Natural killer cell treated with Interleukin-12 subunit alpha and Interleukin-12 subunit beta and Interleukin-15 and Interleukin-18, amount 100 ng/mL, for 72 hours (primary cell): ENCODE measurements at places on chromosomes 1 and 21. TPM values are rescaled to one million over a fixed set of nuclear protein-coding genes. Genes with fewer than 3 reads are reported as not detected.

DNA sequence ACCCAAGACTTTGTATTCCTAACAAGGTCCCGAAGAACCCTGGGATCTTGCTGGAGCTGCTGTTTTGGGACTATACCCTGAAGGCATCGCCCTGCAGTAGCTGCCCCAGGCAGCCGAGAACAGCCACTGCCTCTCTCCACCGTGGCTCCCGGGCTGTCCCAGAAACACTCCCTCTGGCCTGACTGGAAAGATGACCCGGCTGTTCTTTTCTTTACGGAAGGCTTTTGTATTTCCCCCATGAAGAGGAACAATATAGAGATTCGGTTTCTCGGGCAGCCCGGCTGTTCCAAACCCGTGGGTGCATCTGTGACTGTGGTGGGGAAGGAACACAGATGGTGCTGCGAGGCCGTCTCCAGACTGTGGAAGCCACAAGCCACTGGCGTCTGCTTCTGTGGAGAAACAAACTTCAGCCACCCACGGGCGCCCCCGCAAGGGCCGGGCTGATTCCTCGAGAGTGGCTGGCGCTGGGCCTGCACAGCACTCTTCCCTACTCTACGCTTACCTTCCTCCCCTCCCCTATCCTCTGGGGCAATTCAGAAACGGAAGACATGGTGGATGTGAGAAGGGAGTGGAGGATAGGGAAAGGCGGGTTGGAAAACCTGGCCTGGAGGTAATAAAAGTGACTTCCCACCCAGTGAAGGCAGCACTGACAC is 33.7 kb upstream of the VASH2 start:
- peaks cover 38% of the 10 kb centered on the region for H3K27me3 ChIP-seq
- no peak for DNase-seq
- H3K36me3 ChIP-seq = no peaks in the 10 kb centered on the region
- H3K4me3 ChIP-seq = no peak overlapping the region
- no peak overlapping the region for H3K27ac ChIP-seq

DNA sequence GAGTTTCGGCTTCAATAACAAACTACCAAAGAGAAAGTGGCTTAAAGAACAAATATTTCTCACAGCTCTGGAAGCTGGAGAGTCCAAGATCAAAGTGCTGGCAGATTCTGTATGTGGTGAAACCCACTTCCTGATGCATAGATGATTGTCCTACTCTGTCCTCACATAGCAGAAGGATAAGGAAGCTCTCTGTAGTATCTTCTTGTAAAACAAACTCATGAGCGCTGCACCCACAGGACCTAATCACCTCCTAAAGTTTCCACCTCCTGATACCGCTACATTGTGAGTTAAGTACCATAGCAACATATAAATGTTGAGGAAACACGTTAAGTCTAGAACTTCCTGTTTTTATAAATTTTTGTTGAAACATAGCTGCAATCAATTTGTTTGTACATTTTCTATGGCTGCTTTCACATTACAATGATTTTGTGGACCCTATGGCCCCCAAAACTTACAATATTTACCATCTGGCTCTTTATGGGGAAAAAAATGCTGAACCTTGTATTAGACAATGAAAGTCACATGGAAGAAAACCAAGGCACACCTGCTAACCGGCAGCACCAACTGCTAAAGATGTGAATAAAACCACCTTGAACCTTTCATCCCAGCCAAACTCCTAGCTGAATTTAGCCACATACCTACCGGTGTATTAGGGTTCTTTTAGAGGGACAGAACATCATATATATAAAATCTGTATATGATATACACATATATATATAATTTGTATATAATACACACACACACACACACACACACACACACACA is 1423.4 kb downstream of the NCAM2 start:
- no peak overlapping the region for H3K27ac ChIP-seq
- no peak overlapping the region for H3K4me3 ChIP-seq
- no peaks in the 10 kb centered on the region for H3K4me1 ChIP-seq
- no peaks in the 10 kb centered on the region for H3K27me3 ChIP-seq
- DNase-seq = no peak

The DNAJC28 gene
- total RNA-seq = 0.86 TPM

The TLR5 gene
- total RNA-seq = 0.38 TPM

The ASCL5 gene
- not detected for total RNA-seq

DNA sequence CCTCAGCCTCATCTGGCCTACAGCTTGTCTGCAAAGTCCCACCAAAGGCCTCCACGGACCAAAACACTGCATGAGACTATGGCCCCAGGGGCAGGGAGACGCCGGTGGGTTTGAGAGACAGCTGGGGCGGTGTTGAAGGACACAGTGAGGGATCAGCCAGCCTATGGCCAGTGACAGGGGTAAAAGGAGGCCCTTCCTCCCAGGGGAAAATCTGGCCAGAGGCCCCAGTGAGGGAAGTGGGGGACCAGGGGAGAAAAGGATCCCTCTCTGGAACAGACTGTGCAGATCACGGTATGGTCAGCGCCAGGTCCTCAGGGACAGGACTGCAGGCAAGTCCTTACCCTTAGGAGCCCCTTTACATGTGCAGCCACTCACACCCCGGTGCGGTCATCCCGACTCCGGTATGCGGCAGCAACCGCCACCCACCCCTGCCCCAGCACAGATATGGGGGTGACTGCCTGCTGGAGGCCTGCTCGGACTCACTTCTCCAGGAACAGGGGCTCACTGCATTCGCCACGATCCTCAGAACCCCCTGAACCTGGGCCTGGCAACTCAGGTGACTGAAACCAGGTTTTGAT is 1.3 kb downstream of the CERS2 start:
- no peaks in the 10 kb centered on the region for H3K27me3 ChIP-seq
- no peaks in the 10 kb centered on the region for H3K36me3 ChIP-seq
- peak overlapping the region; percentile 93 for H3K27ac ChIP-seq
- peak overlapping the region; percentile 88 for H3K4me3 ChIP-seq
- no peak for DNase-seq

DNA sequence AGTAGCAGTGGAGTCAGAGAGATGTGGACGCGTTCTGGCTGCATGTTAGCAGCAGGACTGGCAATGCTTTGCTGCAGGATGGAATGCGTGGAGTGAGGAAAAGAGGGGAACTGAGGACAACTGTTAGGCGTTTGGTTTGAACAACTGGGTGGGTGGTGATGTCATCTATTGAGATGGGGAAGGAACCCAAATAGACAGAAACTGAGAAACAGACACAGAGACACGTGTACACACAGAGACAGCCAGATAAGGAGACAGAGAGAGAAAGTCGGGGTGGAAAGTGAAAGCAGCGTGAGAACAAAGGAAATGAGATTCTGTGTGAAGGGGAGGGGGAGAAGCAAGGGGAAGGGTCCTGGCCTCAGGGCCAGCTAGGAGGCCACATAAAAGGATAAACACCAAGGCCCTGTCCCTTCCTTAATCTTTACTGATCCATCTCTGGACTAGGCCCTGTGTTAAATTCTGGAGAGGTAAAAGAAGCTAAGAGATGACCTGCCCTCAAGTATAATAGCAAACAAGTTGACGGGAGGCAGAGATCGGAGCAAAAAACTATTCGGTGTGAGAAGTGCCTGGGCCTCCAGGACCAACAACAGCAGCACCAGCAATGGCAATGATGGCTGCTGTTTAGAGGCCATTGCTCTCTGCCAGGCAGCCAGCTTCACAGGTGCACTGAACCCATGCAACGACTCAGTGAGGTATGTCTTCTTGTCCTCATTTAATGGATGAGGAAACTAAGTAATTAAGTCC is 31.6 kb downstream of the VWA5B1 start:
- H3K27me3 ChIP-seq = peaks cover 36% of the 10 kb centered on the region
- peak overlapping the region; percentile 67 for H3K4me3 ChIP-seq
- no peak for DNase-seq
- H3K27ac ChIP-seq = peak overlapping the region; percentile 37
- peaks cover 8% of the 10 kb centered on the region for H3K4me1 ChIP-seq

The OR6K3 gene
- not detected for total RNA-seq

GRCh38 chr1:114088392-114089299 is 65.0 kb downstream of the SYT6 start:
- DNase-seq = peak; percentile 69
- H3K36me3 ChIP-seq = no peaks in the 10 kb centered on the region
- H3K27me3 ChIP-seq = peaks cover 15% of the 10 kb centered on the region
- H3K4me3 ChIP-seq = peak overlapping the region; percentile 13
- H3K4me1 ChIP-seq = peaks cover 32% of the 10 kb centered on the region

The LEFTY2 gene
- not detected for total RNA-seq

The NR1I3 gene
- total RNA-seq = not detected

DNA sequence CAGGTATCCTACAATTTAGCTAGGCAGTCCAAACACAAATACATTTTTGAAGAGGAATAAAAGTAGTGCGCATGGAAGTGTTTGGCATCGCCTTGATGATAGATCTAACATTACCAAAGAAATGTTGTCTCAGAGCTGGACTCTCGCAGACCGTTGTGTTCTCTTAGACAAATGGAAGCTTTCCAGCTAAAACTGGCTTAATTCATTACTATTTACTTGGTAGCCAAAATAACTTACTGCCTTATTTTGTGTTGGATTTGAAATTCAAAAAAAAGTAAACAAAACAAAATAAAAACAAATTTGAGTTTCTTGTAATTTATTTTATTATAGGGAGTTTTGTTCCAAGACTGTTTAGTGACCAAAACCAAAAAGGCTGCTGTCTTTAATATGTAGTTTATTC is 51.6 kb downstream of the PDE4B start:
- H3K4me1 ChIP-seq = no peaks in the 10 kb centered on the region
- no peak overlapping the region for H3K27ac ChIP-seq
- H3K36me3 ChIP-seq = no peaks in the 10 kb centered on the region
- H3K27me3 ChIP-seq = no peaks in the 10 kb centered on the region
- no peak for DNase-seq
- H3K4me3 ChIP-seq = no peak overlapping the region

The ANGPTL1 gene
- total RNA-seq = not detected

DNA sequence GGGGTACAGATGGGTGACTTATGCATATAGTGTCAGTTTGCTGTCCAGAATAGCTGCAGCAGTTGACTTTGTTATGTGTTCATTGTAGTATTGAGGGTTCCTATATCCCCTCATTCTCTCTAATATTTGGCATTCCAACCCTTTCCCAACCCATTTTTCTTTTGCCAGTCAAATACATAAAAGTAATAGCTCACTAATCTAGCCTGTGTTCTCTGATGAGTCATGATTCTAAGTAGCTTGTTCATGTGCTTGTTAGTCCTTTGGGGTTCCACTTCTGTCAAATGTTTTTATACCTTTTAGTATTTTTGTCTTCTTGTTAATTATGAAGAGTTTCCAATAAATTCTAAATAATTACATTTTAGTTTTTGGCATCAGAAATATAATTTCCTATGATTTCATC is 99.2 kb upstream of the MROH9 start:
- no peaks in the 10 kb centered on the region for H3K4me1 ChIP-seq
- no peaks in the 10 kb centered on the region for H3K27me3 ChIP-seq
- no peaks in the 10 kb centered on the region for H3K36me3 ChIP-seq

- H3K4me3 ChIP-seq = peak overlapping the region; percentile 81
- H3K27me3 ChIP-seq = no peaks in the 10 kb centered on the region
- peak; percentile 79 for DNase-seq
- peak overlapping the region; percentile 65 for H3K27ac ChIP-seq
These were observed 1.9 kb downstream of the LY9 start for GRCh38 chr1:160797861-160798273.

- H3K27me3 ChIP-seq = no peaks in the 10 kb centered on the region
- DNase-seq = no peak
- H3K27ac ChIP-seq = no peak overlapping the region
- no peak overlapping the region for H3K4me3 ChIP-seq
These were observed 526.6 kb downstream of the MRPL39 start for GRCh38 chr21:25080661-25081060.

DNA sequence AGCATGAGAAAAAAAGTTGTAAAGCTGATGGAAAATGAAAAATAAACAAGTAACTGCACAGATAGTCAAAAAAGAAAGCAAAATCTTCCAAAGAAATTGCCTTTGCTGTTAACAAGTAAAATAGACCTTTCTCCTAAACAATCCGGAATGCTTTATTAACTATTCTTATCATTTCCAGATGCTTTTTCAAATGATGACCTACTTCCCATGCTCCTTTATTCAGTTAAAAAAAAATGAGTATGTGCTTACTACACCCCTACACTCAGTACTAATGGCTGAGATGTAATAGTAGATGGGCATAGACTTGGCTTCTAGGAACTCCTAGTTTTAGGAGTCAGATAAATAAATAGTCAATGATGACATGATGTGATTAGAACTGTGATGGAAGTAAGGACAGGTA is 108.5 kb downstream of the NIBAN1 start:
- peak overlapping the region; percentile 96 for H3K27ac ChIP-seq
- peak overlapping the region; percentile 86 for H3K4me3 ChIP-seq
- DNase-seq = no peak
- H3K4me1 ChIP-seq = peaks cover 58% of the 10 kb centered on the region
- peaks cover 32% of the 10 kb centered on the region for H3K36me3 ChIP-seq
- H3K27me3 ChIP-seq = no peaks in the 10 kb centered on the region

DNA sequence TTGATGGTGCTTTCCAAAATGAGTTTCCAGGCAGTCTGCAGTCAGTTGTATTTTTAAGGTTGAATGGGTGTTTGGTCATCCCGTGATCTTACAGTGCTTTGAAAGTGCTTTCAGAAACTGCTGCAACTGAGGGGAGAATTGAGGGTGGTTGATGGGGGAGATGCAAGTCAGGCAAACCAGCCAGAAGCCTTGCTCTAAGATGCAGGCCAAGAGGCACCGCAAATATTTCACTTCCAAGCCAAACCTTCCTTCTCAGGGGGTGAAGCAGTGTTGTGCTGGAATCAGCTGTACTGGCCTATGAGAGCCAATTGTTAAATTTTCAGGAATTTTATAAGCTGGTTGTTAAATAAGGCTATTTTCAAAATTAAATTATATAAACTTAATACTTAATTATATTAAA is 151.6 kb downstream of the KCNJ6 start:
- no peak overlapping the region for H3K27ac ChIP-seq
- no peak for DNase-seq
- no peak overlapping the region for H3K4me3 ChIP-seq

The KCNC4 gene
- total RNA-seq = 0.88 TPM

DNA sequence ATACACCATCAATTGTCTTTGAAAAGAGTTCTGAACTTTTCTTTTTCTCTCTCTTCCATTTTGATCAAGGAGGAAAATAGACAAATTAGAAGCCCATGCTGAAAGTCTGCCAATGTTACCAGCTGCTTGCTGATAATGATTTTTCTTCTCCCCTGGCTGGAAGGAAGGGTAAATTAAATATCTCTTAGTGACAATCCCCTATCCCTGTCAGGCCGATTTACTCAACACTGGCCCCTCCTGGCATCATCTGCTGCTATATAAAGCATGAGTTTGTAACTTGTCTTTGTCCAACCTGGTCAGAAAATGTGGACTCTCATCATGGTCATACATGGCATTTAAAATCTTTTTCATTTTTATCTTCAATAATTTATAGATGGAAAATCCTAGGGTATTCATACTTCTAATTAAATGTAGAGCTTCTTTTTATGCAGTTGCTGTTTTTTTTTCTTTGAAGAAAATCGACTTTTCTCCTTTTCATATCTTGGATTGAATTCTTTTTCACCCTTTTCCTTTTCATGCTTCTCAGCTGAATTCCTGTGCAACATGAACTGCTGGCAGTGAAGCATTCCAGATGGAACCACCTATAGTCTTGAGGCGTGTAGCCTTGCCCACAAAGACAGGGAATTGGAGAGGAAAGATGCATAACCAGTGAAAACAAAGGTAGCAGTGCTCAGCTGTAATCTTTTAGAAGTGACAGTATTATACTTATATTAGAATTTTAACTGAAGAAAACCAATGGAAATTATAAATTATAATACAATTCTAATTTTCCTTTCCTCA is 214.7 kb upstream of the PTGFR start:
- no peaks in the 10 kb centered on the region for H3K4me1 ChIP-seq
- no peaks in the 10 kb centered on the region for H3K27me3 ChIP-seq
- no peak overlapping the region for H3K4me3 ChIP-seq
- no peak for DNase-seq
- H3K27ac ChIP-seq = no peak overlapping the region

The UMODL1 gene
- not detected for total RNA-seq
